Cardiac muscle cell (in vitro differentiated cells and primary cell): ENCODE measurements at places on chromosomes 2 and 18. TPM values are rescaled to one million over a fixed set of nuclear protein-coding genes. Genes with fewer than 3 reads are reported as not detected.

The LBX2 gene
- polyA plus RNA-seq = 1.7 TPM in 1 of 2 replicates, not detected in the other

The CD8A gene
- polyA plus RNA-seq = 0.41 TPM in 1 of 2 replicates, not detected in the other

The NAT8 gene
- not detected in 2 replicates for polyA plus RNA-seq

The TRIM43B gene
- polyA plus RNA-seq = not detected in 2 replicates

The FSHR gene
- 0.82 and 2.2 TPM in 2 replicates for polyA plus RNA-seq

The PID1 gene
- 0.43 and 1.0 TPM in 2 replicates for polyA plus RNA-seq

The LIMS3 gene
- polyA plus RNA-seq = 5.2 and 5.7 TPM in 2 replicates

The GMCL1 gene
- 13.2 and 22.8 TPM in 2 replicates for polyA plus RNA-seq
